ENCODE measurements at places on chromosomes 6 and 20.
A peak's percentile ranks its signal among the peaks of the same experiment; 100 is the strongest.

DNA sequence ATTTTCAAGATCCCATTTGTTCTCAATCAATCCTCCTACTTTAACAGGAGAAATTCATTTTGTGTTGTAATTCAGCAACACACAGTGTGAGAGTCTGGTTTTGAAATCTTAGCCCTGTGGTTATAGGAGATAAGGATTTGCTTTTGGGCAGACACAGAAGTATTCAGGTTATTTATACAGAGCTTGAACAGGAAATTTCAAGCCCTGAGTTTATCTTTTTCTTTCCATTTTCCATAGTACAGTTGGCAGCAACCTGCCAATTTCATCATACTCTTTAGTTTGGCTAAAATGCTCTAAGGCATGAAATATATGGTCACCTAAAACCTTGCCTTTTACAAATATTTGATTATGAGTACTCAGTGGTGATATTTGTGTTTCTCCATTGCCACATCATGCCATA, 41.4 kb downstream of the PKIB start:
- no peak for DNase-seq

DNA sequence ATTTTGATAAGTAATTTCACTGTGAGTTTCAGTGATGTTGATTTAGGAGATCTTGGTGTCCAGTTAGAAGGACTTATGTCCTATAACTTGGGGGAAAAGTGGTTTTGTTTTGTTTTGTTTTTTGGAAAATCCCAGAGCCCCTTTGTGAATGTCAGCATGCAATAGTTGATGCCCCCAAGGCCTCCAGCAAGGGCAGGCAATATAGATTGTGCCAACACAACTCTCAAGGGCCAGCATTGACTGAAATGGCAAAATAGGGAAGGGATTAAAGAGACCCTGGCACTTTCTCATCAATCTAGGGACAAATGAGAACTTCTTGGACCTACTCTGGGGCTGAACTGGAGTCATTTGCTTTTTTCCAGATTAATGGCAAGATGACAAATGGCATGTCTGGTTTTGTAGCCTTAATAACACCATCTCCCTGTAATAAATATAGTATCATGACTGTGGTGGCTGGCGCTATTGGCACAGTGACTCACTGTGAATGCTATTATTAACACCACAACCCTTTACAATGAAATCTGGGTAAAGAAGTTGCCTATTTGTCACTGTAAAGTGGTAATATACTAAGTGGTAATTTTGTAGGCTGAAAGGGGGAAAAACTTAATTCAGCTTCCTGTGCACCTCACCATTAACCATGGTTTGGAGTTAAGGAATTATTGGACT, 51.8 kb downstream of the ABRACL start:
- DNase-seq = no peak

- no peak for DNase-seq
Measured at GRCh38 chr20:41225091-41225490, 87.7 kb downstream of the PLCG1 start.

- DNase-seq = no peak
Measured at GRCh38 chr20:63475209-63475608, 2.8 kb upstream of the KCNQ2 start.

DNA sequence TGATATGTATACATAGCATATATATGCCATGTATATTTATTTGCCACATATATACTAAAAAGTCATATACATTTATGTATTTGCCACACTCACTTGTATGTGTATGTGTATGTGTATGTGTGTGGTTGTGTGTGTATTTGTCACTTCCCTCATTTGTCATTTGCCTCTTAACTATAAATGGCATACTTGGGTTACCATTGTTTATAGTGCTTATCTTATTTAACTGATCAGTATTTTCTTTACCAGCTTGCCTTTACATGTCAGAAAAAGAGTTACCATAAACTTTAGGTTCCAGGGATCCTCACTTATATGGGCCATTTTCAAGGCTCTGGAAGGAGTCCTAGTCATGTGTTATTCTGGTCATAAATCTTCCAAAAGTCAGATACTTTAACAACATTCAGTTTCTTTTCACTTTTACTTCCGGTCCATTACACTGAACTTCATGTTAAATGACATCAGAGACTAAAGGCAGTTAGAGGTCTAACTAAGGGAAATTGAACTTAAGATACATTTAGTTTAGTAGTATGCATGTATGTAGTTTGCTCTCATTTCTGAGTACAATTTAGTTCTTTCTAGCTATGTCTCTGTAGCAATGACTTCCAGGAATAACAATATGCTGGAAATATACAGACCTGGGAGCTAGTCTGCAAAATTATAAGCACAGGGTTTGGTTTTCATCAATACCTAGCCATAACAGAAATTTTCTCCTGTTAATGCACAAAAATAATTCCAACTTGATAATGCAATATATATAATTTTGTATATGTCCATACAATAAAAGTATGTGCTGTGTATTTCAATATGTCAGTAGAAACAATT, 33.7 kb upstream of the HIVEP1 start:
- peak; percentile 77 for DNase-seq

DNA sequence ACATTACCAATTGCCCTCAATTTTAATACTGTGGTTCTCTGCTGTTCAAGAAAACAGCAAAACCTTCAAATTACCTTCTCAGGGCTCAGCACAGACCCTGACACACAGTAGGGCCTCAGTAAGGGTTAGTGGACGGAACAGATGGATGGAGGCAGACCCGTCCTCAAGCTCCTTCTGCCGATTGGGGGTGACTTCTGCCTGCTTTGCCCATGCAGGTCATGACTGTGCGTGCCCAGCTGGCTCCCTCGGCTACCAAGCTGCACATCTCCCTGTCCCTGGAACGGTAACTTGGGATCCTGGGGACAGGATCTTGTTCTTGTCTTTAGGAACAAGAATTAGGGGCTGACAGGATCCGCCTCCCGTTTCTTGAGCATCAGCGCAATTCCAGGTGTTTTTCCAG, 9.8 kb upstream of the BPIFB4 start:
- DNase-seq = no peak

DNA sequence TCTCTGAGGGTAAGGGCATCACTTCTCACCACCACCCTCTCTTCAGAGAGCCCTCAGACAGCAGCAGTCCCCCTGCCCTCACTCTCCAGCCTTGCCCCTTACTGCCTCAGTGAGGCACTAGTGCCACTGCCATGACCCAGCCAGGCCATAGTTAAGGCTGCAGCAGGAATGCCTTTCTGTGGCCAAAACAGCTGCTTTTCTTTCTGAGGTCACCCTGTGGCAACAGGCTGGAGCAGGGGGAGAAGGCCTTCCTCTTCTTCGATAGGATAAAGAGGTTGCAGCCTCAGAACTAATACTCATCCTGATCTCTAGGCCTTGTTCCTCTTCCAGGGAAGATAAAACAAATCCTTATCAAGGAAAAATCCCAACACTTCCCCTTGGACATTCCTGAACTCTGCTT, 56.8 kb upstream of the ECI2 start:
- no peak for DNase-seq

DNA sequence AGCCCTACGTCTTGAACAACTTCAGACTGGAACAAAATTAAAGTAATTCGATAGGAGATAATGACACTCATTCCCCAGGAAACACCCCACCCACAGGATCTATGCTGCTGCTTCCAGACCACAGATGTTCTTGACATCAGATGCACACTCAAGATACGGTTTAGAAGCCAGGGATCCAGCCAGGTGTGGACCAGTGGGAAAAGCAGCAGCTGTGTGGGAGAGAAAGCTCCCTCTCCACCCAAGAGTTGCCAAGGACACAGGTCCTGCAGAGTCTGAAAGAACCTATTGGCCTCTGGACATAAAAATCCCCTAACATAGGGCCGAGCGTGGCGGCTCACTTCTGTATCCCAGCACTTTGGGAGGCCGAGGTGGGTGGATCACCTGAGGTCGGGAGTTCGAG, 91.7 kb upstream of the NFATC2 start:
- no peak for DNase-seq

- DNase-seq = no peak
Measured at GRCh38 chr20:32914031-32914430, 55.3 kb downstream of the EFCAB8 start.

DNA sequence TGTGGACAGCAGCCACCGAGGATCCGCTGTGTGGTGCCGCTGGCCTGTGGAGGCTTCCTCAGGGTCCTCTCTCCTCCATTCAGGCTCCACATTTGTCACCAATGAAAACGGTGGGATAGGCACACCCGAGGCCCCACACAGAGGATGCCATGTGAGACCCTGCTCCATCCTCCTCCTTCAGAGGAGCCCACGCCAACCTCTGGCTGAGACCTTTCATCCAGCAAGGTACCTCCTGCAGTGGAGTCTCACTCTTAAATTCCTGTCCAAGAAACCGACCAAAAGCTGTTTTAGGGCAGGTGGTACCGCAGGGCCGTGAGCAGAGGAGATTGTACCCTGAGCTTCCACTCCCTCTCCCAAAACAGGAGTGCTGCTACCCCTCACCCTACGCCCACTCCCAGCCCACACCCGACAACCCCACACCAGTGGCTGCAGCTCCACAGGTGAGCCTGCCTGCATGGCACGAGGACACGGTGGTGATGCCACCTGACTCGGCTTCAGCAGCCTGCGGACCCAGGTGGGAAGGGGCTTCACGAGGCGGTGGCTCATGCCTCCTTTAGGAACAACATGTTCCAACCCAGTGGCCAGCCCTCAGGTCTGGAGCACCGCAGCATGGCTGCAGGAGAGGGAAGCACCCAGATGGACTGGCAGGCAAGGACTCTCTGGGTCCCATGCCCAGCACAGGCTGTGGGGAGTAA, 237.6 kb upstream of the AFDN start:
- DNase-seq = no peak

- DNase-seq = no peak
Measured at GRCh38 chr6:122482750-122483080, 11.1 kb upstream of the SERINC1 start.

- DNase-seq = no peak
Measured at GRCh38 chr6:44675449-44675848, 287.9 kb downstream of the CDC5L start.
